A673 (cell line): ENCODE measurements at places on chromosomes 1 and 21. TPM values are rescaled to one million over a fixed set of nuclear protein-coding genes. Genes with fewer than 3 reads are reported as not detected.

DNA sequence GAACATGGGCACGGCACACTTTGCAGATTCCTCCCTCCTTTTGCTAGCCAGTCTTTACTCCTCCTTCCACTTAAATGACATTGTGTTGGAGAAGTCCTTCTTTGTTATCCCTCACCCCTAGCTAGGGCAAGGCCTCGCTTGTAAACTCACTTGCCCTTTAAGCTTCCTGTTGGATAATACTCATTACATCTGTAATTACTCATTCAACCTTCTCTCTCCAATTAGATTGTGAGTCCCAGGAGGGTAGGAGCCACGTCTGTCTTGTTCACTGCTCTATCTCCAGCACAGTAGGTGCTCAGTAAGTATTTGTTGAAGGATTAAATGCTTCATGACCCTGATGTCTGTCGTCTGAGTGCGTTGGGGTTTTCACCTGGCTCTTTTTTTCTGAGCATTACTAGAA is 98.7 kb upstream of the USP24 start:
- peak; percentile 9 for DNase-seq

DNA sequence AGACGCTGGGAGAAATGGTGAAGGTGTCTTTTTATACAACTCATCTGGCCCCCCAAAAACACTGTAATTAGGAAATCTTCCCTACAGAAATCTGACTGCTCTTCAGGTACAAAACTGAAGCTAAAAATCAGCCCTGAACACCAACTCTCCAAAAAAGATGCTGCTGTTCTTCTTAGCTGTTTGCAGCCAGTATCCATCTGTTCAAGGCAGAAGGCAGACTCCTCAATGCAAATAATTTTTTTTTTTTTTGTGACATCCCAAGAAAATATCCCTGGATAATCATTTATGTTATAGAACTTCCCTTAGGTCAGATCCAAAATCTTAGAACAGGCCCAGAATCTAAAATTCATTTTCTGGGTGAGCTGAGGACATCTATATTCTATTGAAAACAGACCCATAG is 36.5 kb downstream of the TRIT1 start:
- no peak for DNase-seq

DNA sequence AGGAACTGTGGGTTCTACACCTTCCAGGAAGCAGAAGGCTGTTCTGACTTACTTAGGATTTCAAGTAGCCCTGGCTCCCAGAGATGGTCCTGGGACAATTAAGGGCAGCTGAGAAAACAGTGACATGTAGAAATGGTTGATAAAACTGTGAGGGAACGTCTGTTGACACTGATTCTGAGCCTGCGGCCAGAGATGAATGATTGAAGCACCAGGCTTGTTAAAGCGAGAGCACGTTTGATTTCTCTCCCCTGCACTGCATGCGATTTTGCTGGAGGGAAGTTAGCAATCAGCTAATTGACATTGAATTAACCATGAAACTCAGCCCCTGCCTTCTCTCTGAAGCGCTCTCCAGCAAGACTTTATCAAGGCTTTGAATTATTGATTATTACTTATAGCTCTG is 29.9 kb upstream of the POU3F1 start:
- DNase-seq: no peak

GRCh38 chr1:28887835-28888682 is 26.3 kb upstream of the EPB41 start:
- DNase-seq: peak; percentile 62

DNA sequence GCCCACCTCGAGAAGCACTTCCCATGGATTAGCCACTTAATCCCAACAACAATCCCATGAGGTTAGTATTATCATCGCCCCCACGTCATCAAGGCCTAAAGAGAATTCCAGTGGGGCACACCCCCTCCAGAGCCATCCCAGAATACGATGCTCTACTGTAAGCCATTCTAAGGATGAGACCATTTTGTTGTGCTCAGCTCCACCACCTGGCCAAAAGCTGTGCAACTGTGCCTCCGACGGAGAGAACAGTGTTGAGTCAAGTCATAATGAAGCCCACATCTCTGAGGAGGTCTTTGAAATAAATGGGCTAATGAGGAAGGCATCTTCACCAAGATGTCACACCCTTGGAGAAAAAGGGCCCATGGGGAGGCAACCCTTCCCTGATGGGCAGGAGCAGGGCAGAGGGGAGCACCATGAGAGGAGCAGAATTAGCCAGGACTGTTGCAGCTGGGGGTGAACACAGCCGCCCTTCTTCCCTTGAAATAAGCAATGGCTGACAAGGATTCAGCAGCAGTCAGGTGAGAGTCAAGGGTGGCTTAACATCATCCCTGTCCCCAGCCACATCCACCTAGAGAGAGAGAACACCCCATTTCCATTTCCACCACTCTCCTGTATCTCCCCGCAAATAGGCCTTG is 14.6 kb downstream of the SYF2 start:
- DNase-seq: no peak

DNA sequence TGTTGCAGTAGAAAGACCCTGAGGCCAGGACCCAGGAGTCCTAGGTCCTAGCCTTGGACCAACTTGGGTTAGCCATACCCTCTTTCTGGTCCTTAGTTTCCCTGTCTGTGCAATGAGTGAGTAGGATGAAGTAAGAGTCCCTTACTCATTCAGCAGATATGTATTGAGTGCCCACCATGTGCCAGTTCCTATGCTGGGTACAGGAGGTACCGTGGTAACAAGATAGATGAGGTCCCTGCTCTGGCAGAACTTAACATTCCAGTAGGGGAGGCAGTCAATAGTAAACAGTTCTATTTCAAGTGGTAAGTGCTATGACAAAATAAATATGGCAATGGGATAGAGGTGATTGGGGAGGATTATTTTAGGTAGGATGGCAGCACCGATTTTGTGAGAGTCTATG is 18.3 kb upstream of the PARS2 start:
- DNase-seq: no peak

GRCh38 chr1:227558732-227559262 is 4.6 kb upstream of the ZNF678 start:
- DNase-seq: no peak

GRCh38 chr1:165890684-165891083 is 63.3 kb downstream of the UCK2 start:
- DNase-seq: no peak

DNA sequence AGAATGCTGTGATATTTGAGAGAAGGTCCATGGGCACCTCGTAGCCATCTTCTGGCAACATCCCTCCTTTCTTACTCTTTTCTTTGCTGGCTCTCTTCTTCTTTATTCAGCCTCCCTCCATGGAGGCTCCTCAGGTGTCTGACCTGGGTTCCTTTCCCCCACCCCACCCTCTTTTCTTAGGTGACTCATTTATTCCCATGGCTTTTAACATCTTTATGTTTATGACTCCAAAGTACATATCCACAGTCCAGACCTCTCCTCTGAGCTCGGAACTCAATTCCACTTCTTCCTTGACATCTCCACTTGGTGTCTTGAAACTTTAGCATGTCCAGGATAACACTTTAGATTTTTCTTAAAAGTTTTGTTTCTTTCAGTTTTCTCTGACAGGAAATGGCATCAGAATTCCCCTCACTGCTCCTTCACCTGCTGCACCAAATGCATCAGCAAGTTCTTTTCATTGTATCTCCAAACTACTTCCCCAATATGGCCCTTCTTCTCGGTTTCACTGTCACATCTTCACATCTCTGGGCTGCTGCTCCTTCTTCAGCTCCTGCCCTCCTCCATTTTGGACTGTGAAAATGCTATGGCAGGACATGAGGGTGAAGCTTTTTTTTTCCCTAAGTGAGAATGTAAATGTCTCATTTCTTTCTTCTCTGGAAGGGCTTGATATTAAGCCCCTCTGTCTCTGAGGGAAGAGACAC is 95.9 kb downstream of the GIPC2 start:
- no peak for DNase-seq

GRCh38 chr1:3520419-3521378 is 66.2 kb downstream of the ARHGEF16 start:
- DNase-seq: peak; percentile 10

FAM151A gene
- total RNA-seq: not detected in 2 replicates
